Kidney glomerular epithelial cell (primary cell): ENCODE measurements at places on chromosomes 7 and 10.

DNA sequence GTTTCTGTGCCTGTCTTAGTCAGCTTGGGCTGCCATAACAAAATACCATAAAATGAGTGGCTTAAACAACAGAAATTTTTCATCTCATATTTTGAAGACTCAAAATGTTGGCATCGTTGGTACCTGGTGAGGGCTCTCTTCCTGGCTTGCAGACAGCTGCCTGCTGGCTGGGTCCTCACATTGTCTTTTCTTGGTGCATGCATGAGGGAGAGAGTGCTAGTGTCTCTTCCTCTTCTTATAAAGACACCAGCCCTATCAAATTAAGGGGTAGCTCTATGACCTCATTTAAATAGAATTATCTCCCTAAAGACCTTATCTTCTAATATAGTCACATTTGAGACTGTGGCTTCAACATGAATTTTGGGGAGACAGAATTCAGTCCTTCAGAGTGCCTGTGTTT is 39.9 kb downstream of the ST8SIA6 start:
- no peak for DNase-seq

GRCh38 chr10:60042914-60043313 is 136.6 kb upstream of the CCDC6 start:
- DNase-seq = no peak

GRCh38 chr10:116879817-116880216 is 30.5 kb downstream of the ENO4 start:
- no peak for DNase-seq

DNA sequence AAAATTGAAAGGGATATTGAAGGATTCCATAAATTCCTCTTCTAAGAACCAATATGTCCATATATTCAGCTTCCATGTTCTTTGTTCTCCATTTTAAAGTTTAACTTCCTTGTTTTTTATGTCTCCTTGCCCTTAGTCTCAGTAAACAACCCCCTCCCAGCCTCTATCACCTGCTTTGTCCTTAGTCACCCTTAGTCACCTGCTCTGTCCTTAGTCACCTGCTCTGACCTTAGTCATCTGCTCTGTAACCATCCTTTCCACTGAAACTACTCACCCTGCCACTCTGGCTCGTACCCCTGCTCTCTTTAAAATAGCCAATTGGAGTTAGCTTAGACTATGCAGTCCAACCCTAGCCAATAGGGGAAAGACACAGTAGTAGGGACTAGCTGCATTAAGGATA is 136.2 kb upstream of the TMEM106B start:
- no peak for DNase-seq

DNA sequence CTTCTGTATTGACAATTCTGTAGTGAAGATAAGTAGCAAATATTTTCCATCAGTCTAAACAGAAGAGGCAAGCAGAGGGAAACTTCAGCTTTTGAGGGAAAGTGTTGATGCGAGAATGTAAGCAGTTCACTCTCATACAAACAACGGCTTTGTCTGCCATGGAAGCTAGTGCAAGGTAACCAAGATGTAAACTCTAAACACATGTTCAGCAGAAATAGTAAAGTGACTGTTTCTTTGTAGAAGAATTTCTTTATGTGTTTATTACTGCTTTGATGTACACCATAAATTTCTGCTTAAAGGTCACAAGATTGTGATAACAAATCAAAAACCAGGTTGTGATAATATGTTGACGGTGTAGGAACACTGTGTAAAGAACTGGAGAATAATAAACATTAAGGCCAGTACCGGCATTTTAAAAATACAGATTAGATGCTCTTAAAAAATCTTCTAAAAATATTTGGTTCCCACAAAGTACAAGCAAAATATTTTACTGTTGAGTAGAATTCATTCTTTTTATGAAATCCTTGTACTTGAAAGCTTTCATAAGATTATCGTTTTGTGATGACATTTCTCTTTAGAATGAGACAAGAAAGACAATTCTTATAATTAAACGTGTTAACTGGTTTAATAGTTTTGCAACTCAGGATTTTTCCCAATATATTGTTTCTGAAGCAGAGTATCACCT is 34.2 kb downstream of the SEMA3C start:
- no peak for DNase-seq

- no peak for DNase-seq
These were observed 287.5 kb upstream of the KLF14 start for GRCh38 chr7:131021460-131021859.

DNA sequence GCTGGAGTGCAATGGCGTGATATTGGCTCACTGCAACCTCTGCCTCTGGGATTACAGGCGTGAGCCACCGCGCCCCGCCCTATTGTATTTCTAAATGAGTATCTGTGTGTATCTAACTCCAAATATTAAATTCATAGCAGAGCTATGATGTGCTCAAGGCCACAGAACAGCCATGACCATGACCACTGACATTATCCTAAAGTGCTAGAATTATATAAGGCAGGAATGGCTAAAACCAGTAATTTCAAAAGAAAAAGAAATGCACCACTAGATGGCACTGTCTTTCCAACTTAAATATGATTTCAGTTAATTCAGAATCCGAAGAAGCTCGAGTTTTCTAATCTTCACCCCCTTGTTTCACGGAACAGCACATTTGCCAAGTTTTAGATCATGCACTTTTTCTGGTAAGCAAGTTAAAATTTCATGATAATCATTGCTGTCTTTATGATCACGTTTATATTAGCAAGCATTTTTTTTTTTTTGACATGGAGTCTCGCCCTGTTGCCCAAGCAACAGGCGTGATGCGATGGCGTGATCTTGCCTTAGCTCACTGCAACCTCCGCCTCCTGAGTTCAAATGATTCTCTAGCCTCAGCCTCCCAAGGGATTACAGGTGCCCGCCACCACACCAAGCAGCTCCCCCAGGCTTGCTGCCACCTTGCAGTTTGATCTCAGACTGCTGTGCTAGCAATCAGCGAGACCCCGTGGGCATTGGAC is 65.3 kb downstream of the OR13A1 start:
- DNase-seq = peak; percentile 41

GRCh38 chr7:136230210-136230609 is 253.1 kb upstream of the MTPN start:
- DNase-seq = no peak

DNA sequence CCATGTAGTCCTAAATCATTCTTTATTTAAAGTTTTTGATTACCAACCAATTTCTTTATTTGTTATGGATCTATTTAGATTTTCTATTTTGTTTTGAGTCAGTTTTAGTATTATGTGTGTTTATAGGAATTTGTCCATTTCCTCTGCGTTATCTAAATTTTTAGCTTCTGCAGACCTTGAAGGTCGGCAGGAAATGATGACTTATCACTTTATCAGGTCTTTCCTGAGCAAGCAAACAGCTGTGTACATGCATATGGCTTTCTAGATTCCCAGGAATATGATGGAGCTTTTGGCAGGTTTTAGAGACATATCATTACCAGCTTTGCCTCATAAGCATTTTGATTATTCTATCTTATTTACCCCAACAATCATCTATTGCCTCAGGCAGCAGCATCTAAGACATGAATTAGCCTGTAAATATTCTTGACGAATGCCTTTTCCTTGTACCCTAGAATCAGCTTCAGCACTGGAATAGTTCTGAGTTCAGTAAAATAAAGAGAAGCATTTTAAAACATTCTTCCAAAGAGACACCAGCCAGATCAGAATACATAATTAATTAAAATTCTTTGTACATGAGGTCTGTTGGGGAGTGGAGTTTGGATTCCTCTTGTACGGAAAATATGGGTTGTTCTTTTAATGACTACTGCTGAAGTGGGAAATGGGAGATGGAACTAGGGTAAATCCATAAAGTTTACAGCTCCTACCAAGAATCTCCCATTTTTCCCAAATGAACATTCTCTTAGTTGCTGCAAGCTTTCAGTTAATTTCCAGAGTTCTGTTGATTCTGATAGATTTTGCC is 408.8 kb upstream of the SEMA3C start:
- DNase-seq = no peak

DNA sequence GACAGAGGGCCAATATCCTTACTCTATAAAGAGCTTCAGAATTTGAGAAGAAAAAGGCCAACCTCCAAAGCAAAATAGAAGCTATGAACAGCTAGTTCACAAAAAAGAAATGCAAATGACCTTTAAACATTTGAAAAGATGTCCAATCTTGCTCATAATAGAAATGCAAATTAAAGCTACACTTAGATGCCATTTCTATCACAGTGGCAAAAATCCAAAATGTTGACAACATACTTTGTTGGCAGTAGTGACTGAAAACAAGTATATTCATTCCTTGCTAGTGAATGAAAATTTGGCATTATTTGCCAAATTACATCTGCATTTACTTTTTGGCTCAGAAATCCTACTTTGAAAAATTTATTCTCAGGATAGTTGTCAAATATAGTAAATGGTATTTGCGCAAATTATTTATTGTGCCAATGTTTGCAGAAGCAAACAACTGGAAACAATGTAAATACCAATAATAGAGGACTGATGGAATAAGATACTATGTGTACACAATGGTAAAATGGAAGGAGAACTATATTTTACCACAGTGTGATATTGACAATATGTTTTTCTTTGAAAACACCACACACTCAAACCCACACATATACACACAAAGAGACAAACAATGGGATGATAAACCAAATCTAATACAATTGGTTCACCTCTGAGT is 9.4 kb downstream of the TMEM106B start:
- DNase-seq = no peak

DNA sequence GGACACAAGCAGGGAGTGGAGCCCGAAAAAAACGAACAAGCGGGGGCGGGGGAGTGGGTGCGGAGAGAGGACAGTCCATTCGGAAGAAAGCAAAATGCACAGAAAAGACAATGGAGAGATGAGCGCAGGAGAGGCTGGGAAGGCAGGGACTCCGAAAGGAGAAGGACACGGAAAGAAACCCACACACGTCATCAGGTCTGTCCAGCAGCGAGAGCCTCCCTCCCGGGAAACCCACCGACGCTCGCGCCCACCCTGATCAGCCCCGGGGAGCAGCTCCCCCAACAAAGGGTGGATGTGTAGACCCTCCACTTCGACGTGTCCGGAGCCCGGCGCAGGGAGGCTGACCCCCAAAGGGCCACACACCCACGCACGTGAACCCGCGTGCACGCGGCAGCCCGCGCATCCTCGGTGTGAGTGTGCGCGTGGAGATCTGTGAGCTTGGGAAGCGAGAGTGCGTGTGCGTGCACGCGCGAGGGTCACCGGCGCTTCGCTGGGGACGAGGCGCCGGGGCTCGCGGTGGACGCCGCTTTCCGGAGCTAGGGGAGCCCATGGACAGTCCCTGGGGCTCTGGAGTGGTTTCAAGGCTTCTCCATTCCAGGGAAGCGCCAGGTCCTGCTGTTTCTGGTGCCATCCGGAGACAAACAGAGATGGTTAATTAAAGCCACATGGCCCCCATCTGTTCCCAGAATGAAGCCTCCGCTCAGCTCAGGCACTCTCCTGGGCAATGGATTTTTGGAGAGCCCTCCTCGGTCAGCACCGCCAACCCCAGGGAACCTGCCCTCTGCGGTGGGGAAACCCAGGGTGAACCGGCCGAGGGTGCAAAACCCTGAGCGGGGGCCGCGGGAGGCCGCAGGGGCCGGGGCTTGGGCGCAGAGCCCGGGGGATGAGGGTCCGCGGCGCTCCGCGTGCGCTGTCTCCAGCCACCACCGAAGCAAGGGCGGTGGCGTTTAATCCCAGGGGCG is 916 bp downstream of the LAMB1 start:
- no peak for DNase-seq

DNA sequence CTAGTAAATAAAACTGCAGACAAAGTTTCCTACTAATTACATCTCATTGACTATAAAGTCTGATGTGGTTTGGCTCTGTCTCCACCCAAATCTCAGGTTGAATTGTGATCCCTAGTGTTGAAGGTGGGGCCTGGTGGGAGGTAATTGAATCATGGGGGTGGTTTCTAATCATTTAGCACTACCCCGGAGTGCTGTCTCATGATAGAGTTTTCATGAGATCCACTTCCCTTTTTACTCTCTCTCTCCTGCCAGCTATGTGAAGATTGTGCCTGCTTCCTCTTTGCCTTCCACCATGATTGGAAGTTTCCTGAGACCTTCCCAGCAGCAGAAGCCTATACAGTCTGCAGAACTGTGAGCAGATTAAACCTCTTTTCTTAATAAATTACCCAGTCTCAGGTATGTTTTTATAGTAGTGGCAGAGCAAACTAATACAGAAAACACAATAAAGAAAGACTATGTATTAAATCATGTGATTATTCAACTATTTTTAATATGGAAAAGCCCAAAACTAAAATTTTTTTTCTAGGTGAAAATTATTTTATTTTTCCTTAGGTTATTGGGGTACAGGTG is 232.1 kb downstream of the FZD1 start:
- DNase-seq = no peak

- DNase-seq = no peak
These were observed 34.2 kb upstream of the LAMB1 start for GRCh38 chr7:108037140-108037539.

DNA sequence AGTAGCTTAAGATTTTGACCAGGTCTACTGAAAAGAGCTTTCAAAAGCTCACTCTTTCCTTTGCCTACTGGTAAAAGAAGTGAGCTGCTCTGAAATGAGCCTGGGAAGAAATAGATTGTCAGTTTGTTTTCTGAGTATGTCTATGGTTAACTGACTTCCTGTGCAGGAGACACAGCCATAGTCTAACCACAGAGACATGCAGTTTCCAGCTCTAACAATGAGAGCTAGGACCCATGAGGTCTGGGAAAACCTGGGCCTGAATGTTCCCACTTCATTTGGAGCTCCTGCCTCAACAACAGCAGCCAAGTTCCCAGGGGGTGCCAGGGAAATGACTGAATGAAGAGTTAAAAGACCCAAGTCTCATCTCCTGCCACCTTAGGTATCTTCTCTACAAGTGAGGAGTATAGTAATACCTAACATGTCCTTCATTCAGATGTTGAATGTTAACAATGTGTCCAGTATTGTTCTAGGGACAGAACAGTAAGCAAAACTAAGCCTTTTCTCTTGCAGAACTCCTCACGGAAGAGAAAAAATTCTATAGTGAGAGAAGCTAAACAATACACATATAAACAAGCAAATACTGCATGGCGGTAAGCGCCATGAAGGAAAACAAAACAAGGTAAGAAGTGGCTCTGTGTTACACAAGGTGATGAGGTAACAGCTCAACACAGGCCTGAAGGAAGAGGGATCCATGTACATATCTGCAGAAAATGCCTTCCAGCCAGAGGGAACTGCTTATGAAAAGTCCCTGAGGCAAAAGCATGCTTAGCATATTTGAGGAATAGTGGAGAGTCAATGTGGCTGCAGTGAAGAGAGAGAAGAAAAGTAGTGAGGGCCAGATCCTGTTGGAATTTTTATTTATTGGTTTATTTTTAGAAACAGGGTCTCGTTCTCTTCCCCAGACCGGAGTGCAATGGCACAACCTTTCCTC is 26.4 kb upstream of the ANKRD1 start:
- DNase-seq = no peak

DNA sequence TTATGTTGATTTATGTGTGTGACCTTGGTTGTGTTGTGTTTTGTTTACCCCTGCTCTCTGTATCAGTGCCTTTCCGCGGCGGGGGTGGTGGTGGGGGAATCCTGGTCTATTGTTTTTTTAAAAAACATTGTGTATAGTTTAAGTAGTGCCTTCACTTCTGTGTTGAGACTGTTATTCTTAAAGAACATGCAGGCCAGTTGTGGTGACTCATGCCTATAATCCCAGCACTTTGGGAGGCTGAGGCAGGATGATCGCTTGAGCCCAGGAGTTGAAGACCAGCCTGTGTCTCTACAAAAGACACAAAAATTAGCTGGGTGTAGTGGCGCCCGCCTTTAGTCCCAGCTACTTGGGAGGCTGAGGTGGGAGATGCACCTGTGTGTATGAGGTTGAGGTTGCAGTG is 429.0 kb upstream of the LRGUK start:
- no peak for DNase-seq
